ENCODE measurements at places on chromosomes 11 and 22. TPM values are rescaled to one million over a fixed set of nuclear protein-coding genes. Genes with fewer than 3 reads are reported as not detected.

Gene KLHL35
- total RNA-seq: 3.8 TPM

Gene GGT1
- 1.1 TPM for total RNA-seq

Gene CCDC81
- total RNA-seq: 2.6 TPM

Gene C11orf86
- total RNA-seq: not detected

Gene RASSF10
- total RNA-seq: not detected
